ENCODE measurements at places on chromosomes 16 and 17.

DNA sequence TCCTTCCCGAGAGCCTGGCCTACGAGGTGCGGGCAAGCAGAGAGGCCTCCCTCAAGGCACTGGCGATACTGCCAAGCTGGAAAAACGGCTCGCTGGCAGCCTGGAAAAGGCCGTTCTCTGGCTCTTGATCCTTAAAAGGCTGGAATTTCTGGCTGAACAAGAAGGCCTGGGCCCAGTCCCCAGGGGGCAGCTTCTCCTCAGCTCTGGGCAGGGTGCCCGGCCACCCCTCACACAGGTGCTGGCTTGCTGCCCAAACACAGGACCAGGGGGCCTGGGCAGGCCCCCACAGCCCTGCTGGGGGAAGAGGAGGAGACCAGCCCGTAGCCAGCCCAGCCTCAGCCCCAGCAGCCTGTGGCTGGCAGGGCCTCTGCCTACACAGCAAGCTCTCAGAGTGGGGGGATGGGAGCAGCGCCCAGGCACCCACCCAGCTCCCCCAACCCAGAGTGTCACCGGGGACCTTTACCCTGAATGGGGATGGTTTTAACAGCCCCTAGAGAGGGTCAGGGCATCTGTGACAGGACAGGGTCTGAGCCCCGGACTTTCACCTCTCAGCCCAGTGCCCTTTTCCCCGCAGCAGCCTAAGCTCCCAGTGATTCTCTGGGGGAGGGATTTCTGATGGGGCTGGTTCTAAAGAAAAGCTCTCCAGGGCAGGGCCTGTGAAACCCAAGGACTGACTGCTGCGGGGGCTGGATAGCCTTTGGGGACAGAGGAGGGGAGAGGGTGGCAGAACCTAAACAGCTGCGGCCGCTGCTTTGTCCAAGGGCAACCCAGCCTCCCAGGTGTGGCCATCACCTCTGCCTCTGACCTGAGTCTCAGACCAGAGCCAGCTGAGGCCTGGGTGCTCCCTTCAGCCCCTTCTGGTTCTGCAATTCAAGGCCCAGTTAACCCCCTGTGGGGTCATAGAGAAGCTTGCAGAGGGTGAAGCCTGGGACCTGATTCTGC lies 38.6 kb upstream of the TOB1 start:
- ATAC-seq: no peak

- ATAC-seq: peak; percentile 76
These were observed 754 bp upstream of the SLFN11 start for GRCh38 chr17:35373984-35374765.

- ATAC-seq: no peak
These were observed 87.3 kb downstream of the SPECC1 start for GRCh38 chr17:20096430-20096829.

- no peak for ATAC-seq
These were observed 32.2 kb downstream of the RCVRN start for GRCh38 chr17:9872852-9873251.

DNA sequence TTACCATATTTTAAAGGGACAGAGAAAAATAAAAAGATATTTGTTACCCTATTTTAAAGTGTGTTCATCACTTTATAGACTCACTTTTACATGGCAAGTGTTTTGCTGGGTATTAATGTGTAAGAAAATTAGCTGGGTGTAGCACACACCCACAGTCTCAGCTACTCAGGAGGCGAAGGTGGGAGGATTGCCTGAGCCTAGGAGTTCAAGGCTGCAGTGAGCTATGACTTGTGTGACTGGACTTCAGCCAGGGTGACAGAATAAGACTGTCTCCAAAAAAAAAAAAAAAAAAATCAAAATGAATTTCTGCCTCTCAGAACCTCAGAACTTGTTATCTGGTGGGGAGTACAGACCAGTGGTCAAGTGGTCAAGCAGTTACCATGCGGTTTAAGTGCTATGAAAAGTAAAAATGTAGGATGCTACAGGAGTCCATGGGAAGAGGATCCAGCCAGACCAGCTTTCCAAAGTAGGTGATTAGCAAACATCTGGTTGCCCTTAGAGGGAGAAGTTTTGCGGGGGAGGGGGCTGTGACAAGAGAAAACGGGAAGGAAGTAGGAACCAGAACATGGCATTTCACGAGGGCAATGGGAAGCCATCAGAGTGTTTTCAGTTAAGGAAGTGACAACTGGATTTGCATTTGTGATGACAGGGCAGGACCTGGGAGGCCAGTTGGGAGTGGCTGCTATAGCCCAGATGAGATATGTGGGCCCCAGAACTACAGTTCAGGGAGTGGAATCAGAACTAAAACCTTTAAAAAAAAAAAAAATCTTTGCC lies 13.9 kb downstream of the CNEP1R1 start:
- ATAC-seq: no peak

GRCh38 chr17:37392024-37392590 lies 14.5 kb downstream of the ACACA start:
- no peak for ATAC-seq

DNA sequence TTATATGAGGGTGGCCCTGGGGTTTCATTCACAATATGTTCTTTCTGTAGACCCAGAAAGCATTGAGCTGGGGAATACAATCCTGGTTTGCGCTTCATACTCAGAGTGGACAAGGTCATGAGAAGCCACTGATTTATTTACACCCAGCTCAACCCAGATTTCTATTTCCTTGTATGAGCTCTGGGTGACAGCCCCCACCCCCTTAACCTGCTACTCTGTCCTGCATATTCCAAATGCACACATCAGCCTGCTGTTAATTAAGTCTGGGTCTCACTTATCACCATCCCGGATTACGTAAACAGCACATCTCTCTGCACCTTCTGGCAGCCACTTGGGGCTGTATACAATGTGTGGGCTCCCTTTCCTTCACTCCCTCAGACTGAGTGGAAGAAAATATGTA lies 102.4 kb downstream of the DNAH9 start:
- no peak for ATAC-seq

DNA sequence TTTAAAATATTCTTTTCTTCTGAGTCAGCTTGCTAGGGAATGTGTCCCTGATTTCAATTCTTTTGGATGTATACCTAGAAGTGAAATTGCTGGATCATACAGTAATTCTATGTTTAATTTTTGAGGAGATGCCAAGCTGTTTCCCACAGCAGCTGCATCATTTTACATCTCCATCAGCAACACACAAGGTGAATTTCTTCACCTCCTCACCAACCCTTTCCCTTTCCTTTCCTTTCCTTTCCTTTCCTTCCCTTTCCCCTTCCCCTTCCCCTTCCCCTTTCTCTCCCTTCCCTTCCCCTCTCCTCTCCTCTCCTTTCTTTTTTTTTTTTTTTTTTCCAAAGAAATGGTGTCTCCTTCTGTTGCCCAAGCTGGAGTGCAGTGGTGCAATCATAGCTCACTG lies 45.4 kb upstream of the BRD7 start:
- no peak for ATAC-seq

DNA sequence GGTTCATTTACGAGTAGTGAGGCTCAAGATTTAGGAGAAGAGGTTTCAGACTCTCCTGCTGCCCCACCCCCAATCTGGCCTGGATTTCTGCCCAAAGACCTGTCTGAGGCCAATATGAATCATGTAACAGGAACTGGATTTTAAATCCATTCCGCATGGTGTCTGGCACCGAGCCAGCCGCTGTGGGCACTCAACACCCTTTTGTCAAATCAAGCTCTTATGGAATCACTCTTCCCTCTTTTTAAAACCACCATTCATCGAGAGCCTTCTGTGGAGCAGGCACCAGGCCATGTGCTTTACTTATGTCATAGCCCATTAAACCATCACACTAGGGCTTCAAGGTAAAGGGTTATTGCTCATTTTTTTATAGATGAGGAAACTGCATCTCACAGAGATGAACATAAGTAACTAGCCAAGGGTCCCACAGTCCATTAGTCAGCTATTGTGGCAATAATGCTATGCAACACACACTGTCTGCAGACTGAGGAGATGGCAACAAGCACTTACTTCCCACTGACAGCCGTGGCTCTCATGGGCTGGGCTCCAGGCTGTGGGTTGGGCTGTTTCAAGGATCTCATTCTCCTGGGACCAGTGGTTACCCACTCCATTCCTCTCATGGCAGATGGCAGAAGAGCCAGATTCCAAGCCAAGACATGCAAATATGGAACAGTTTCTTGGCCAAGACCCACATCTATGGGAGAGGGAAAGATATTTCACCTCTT lies 93.6 kb downstream of the WSCD1 start:
- ATAC-seq: no peak

- ATAC-seq: no peak
These were observed 22.7 kb upstream of the ZC3H7A start for GRCh38 chr16:11819798-11820197.

DNA sequence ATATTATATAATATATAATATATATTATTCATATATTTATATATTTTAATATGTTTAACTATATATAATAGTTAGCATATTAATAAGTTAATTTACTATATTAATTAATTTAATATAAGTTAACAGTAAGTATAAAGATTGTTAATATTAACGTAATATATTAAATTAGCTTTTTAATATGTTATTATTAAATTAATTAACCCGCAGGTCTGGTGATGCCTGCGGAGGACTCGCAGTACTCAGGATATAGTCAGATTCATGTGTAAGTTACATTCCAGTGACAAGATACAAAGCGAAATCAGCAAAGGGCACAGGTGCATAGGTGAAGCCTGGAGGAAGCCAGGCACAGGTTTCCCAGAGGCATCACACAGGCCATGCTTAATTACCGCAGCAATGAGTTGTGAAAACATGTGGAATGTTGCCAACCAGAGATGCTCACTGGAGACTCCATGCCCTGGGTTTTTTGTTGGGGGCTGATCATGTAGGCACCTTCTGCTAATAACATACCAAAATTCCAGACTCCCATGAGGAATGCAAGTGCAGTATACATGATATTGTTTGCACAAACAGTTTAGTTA lies 130.4 kb upstream of the MPHOSPH6 start:
- ATAC-seq: no peak

GRCh38 chr16:68921637-68922036 lies 78.3 kb downstream of the TANGO6 start:
- no peak for ATAC-seq

GRCh38 chr16:13377143-13377542 lies 475.7 kb downstream of the SHISA9 start:
- ATAC-seq: no peak

DNA sequence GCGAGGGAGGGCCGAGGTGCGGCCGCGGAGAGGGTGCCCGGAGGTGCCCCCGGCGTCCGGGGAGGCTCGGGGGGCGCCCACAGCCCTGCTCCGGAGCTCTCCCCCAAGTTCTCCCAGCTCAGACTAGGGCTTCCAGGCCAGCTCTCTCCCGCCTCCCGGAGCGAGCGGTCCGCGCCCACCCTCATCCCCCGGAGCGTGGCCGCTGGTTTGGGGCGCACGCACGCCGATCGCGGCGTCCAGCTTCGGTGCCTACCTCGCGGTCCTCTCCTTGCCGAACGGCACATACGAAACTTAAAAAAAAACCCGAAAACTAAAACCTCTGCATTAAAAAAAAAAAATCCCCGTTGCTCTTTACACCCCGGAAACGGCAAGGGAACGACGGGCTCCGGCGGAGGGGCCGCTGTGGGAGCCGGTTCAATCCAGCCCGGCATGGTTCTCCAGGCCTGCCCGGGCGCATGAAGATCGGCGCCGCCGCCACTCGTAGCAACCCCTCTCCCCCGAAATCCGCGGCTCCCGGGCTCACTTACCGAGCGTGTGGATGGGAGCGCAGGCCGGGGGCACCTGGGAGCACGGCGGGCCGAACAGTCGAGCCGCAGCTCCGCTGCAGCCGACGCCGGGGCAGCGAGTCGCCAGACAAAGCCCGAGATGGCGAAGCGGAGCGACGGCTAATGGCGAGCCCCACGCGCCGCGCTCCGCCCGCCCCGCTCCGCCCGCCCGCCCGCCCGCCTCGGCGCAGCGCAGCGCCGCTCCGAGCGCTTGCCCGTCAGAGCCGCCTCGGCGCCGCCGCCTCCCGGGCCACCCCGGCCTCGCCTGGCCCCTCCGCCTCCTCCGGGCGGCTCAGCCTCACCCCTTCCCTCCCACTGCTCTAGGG lies 973 bp upstream of the UBTF start:
- peak; percentile 25 for ATAC-seq

DNA sequence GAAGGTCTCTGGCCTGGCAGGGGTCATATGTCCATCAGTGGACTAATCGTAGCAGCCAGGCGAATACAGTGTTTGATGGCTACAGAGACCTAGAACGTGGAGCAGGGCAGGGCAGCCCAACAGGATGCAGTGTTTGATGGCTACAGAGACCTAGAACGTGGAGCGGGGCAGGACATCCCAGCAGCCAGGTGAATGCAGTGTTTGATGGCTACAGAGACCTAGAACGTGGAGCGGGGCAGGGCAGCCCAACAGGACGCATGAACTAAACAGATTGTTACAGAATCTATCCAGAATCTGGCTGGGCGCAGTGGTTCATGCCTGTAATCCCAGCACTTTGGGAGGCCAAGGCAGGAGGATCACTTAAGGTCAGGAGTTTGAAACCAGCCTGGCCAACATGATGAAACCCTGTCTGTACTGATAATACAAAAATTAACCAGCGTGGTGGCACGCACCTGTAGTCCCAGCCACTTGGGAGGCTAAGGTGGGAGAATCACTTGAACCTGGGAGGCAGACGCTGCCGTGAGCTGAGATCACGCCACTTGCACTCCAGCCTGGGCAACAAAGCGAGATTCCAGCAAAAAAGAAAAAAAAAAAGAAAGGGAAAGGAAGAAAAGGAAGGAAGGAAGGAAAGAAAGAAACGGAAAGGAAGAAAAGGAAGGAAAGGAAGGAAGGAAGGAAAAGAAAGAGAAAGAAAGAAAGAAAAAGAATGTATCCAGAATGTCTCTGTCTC lies 65.2 kb upstream of the RPH3AL start:
- ATAC-seq: no peak

DNA sequence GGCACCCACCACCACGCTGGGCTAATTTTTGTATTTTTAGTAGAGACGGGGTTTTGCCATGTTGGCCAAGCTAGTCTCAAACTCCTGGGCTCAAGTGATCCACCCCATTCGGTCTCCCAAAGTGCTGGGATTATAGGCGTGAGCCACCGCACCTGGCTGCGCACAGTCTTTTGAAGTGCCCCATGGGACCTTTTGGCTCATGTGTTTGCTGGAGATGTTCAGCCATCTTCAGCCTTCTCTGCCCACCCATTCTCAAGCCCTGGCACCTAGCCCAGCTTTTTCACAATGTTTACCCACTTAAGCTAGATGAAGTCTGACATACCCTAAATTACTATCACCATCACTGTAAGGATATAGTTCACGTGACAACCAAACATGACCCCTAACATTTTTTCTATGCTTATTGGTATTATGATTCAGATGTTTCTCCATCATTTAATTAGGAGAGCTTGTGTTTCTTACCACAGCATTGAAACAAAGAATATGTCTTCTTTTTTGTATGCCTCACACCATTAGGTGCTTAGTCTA lies 32.3 kb downstream of the PECAM1 start:
- no peak for ATAC-seq

- no peak for ATAC-seq
These were observed 120.5 kb downstream of the SOCS1 start for GRCh38 chr16:11135464-11135973.

DNA sequence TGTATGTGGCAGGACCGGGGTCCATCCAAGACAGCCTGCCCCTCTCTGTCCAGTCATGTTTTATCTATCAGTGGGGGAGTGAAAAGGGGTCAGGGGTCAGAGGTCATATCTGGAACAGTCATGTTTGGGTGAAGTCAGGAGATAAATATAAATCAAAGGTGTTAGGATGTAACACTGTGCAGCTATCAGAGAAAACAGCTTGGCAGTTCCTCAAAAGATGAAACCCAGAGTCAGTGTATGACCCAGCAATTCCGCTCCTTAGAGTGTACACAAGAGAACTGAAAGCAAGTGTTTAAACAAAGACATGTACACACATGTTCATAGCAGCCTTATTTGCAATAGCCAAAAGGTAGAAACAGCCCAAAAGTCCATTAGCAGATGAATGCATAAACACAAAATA lies 361.3 kb downstream of the FOXL1 start:
- no peak for ATAC-seq

- ATAC-seq: no peak
These were observed 15.0 kb upstream of the PEMT start for GRCh38 chr17:17606416-17607000.
